ENCODE measurements at places on chromosomes 2 and 18. TPM values are rescaled to one million over a fixed set of nuclear protein-coding genes. Genes with fewer than 3 reads are reported as not detected.

The PSD4 gene
- 1.7 TPM for total RNA-seq

The SLC20A1 gene
- 19.7 TPM for total RNA-seq

The HTRA2 gene
- 23.0 TPM for total RNA-seq

The TUBB6 gene
- 12.5 TPM for total RNA-seq

DNA sequence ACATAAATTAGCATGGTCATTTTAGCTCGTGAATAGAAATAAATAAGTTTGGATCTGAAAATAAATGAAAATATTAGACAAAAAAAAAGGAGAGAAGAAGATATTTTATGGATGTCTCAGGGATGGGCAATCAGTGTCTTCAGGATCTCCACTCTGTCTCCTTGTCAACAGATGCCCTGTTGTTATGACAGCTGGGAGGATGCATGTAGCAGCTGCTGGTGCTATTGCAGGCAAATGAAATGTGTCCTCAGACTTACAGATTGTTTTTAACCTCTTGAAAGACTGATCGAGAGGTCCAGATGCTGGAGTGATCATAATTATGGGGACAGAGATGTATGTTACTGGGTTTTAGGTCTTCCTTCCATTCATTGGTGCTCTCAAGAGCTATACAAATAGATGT, 24.7 kb upstream of the ARL4C start:
- H3K27me3 ChIP-seq = no peaks in the 10 kb centered on the region
- no peak for DNase-seq
- no peaks in the 10 kb centered on the region for H3K36me3 ChIP-seq
- no peak overlapping the region for H3K27ac ChIP-seq
- no peak overlapping the region for H3K4me3 ChIP-seq
- H3K4me1 ChIP-seq = no peaks in the 10 kb centered on the region

GRCh38 chr2:157466764-157467163, 22.9 kb upstream of the CYTIP start:
- no peak for DNase-seq
- no peak overlapping the region for H3K4me3 ChIP-seq
- H3K27ac ChIP-seq = no peak overlapping the region
- H3K27me3 ChIP-seq = no peaks in the 10 kb centered on the region
- no peaks in the 10 kb centered on the region for H3K36me3 ChIP-seq

DNA sequence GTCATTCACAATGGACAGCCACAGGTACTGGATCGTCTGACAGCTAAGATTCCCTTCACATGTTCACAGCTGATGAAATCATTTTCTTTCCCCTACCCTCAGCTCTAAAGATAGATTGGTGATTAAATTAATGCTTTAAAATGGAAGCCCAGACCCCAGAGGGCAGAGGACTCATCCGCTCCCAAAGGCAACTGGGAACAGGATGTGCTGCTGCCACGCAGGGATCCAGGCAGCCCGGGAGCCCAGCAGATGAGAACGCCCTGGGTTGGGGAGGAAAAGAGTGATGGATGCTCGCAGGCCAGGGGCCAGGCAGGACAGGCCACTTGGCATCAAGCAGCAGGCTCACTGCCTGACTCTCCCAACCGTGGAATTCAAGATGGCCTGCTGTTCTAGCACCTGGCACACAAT, 41.3 kb downstream of the HDHD2 start:
- no peaks in the 10 kb centered on the region for H3K27me3 ChIP-seq
- peaks cover 8% of the 10 kb centered on the region for H3K4me1 ChIP-seq

DNA sequence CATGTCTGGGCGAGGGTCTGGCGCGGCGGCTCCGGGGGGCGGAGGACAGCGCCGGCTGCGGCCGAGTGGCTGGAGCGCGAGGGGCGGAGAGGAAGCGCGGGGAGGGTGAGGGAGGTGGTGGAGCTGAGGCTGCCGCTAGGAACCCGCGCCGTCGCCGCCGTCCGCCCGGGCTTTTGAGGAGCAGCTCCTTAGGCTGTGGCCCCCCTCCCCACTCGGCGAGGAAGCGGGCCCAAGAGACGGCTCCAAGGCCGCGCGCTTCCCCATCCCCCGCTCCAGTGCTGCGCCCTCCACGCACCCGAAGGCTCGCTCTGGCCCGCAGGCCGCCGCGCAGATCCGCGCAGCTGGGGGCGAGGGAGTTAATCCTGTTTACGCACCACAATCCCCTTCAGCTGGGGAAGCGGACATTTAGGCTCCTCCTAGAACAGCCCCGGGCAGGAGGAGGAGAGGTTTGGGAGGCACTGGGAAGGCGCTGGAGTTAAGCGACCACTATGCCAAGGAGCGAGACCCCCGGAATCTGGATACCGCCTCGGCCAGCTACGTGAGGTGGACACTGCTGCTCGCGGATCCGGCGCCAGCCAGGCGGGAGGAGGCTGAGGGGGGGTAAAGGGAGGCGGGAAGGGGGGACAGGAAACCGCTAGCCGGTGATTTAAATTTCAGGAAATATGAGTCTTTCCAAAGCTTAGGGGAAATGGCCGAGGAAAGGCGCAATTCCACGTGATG, at the start of gene CNRIP1:
Gene CNRIP1, minus strand, starts transcription at position 552 of the 720 bp plus-strand sequence. Its CDS starts 549 bp downstream, at position 3.
- peaks cover 14% of the 10 kb centered on the region for H3K4me1 ChIP-seq
- peak within 1 kb of the TSS; percentile 83 for H3K27ac ChIP-seq
- H3K36me3 ChIP-seq = peaks cover 24% of the 10 kb centered on the region

DNA sequence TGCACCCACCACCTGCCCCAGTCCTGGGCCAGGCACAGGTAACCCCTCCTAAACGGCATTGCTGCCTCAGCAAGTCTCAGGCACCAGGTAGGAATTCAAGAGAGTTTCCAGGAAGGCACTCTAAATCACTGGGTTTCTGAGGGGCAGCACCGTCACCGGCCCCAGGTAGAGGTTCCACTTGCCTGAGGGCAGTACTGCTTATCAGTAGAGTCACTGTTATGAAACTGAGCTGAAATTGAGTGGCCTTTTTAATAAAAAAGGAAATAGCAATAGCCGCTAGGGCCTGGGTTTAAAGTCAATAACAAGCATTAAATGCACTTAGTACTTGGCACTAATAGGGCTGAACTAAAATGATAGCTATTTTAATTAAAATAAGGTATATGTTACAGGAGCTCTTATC, 653.7 kb downstream of the METTL4 start:
- no peak overlapping the region for H3K4me3 ChIP-seq
- no peaks in the 10 kb centered on the region for H3K36me3 ChIP-seq
- H3K27ac ChIP-seq = no peak overlapping the region
- DNase-seq = no peak
- H3K4me1 ChIP-seq = no peaks in the 10 kb centered on the region

DNA sequence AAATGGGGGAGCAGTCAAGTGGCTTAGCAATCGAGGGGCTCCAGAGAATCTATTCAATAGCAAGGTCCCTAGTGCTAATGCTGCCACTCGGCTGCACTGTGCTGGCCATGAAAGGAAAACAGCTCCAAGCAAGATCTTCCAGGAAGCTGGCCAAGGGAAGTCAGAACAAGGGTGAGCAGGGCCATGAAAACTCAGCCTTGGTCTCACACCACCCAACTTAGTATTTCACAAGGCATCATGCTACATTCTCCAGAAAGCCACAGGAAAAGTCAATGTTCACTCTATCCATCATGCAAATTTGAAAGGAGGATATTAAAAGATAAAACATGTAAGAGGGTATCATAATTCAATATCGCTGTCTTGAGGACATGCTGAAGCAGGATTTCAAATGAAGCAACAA, 35.7 kb downstream of the NRP2 start:
- no peaks in the 10 kb centered on the region for H3K4me1 ChIP-seq
- H3K36me3 ChIP-seq = no peaks in the 10 kb centered on the region
- no peak overlapping the region for H3K27ac ChIP-seq

DNA sequence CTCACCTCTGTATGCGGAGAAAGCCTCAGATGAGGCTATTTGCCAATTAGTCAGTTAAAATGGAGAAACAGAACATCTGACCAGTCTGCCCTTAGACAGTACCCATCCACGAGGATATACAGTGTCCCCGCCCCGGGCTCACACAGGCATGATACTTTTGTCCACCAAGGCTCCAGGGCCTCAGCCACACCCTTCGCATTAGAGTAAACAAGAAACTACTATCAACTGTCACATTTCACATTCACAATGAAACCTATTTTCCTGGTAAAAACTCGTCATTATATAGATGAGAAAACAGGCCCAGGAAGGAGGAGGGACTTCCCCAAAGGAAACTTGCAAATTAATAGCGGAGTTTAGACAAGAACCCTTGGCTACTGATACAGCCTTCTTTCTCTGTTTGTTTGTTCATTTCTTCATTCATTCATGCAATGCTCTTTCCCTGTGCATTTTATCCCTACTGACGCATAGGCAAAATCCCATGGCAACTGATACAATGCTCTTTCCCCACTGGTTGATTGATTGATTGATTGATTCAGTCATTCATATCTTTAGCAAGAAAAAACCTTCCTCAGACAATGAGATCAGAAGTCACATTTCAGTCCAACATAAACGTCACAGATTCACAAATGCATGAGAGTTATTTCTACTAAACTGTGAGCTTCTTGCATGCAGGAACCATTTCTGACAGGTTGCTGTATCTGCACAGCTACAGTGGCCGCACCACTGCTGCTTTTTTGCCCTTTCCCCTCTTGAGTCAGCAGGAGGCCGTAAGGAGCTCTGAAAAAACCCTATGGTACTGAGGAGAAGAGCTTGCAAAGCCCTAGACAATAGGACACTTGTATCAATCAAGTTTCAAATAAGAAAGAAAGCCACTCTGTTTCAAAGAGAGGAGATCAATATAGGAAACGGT, 777.1 kb downstream of the RNF144A start:
- no peaks in the 10 kb centered on the region for H3K4me1 ChIP-seq
- no peak overlapping the region for H3K4me3 ChIP-seq
- no peak for DNase-seq
- H3K27me3 ChIP-seq = no peaks in the 10 kb centered on the region
- no peak overlapping the region for H3K27ac ChIP-seq
- no peaks in the 10 kb centered on the region for H3K36me3 ChIP-seq

DNA sequence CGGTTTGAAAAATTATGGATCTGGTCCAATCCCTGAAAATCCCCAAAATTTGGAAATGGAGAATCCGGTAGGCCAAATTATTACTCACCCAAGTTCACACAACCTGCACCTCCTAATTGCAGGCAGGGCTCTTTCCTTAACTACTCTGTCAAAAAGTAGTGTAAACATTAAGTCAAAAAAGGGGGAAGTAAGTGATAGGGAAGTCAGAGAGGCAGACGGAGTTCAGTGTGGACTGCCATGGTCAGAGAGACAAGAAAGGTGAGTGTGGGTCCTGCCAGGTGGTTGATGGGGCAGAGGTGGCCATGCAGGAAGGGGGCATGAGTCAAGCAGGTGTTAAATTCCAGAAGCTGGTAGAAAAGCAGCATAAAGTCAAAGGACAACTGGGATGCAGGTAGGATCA, 104.7 kb upstream of the STPG4 start:
- H3K4me1 ChIP-seq = no peaks in the 10 kb centered on the region
- no peak overlapping the region for H3K27ac ChIP-seq
- no peak overlapping the region for H3K4me3 ChIP-seq
- H3K27me3 ChIP-seq = no peaks in the 10 kb centered on the region
- no peak for DNase-seq

- H3K27ac ChIP-seq = peak overlapping the region; percentile 71
- H3K27me3 ChIP-seq = no peaks in the 10 kb centered on the region
- peak; percentile 97 for DNase-seq
- H3K4me3 ChIP-seq = no peak overlapping the region
Observed at GRCh38 chr2:71882949-71883472, 264.7 kb downstream of the CYP26B1 start.

GRCh38 chr2:60152226-60152833, 401.1 kb downstream of the BCL11A start:
- H3K4me1 ChIP-seq = no peaks in the 10 kb centered on the region
- no peak overlapping the region for H3K4me3 ChIP-seq
- H3K27ac ChIP-seq = no peak overlapping the region
